ENCODE measurements at places on chromosomes 1 and 21.

DNA sequence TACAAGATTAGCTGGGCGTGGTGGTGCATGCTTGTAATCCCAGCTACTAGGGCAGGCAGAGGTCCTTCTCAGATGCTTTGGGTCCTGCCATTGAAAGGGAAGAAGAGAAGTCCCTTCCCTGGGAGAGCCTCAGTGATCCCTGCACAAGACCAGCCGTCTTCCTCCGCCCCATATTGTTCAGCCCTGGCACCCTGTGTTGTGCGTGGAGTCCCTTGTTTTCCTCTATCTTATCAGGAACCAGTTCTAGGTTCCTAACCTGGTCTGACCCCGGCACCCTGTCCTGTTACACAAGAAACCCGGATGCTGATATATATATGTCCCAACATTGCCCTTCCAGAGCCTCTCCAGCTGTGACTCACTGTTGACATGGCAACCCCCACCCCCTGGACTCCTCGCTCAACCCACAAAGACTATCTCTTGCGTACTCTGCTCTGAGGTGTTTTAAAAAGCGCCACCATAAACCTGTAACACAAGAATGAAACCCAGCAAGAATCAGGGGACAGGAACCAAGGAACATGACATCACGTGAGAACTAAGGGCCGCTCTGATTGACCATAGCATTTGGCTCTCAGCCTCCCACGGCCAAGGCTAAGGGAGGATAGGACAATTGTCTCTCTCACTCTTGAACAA lies 4.8 kb downstream of the MX2 start:
- DNase-seq: peak; percentile 69

DNA sequence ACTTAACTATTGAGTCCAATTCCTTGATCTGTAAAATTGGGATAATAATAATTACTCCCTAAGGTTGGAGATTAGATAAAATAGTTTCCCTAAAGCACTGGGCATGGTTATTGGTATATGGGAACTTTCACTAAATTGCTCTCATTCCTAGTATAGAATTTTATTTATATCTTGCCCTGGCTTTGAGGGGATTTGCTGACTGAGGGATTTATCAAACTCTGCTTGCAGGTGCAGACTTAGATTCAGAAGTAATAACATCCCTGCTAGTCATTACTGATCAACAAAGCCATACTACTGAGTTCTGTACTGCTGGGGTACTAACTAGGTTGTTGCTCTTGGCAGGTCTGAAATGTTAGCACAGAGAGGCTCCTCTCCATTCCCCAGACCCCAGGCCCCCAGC lies 41.9 kb downstream of the CASQ2 start:
- no peak for DNase-seq

- DNase-seq: no peak
These were observed 259.1 kb downstream of the NFIA start for GRCh38 chr1:61341426-61341825.

DNA sequence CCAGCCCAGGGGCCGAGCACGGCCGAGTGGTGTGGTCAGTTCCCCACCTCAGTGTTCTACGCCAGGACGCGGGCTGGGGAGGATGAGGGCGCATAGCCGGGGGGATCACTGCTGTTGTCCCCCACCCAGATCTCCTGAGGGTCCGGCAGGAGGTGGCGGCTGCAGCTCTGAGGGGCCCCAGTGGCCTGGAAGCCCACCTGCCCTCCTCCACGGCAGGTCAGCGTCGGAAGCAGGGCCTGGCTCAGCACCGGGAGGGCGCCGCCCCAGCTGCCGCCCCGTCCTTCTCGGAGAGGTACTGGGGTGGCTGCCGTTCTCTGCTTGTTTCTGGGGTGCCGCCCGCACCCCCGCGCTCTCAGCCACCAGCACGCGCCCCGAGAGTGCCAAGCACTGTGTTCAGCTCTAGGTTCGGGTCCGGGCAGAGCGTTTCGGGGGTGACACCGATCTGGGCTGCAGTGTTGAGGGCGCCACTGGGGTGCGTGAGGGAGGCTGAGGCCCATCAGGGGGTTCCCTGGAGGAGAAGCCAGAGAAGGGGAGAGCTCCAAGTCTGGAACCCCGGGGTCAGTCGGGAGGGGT lies 17.4 kb downstream of the SAMD11 start:
- no peak for DNase-seq

DNA sequence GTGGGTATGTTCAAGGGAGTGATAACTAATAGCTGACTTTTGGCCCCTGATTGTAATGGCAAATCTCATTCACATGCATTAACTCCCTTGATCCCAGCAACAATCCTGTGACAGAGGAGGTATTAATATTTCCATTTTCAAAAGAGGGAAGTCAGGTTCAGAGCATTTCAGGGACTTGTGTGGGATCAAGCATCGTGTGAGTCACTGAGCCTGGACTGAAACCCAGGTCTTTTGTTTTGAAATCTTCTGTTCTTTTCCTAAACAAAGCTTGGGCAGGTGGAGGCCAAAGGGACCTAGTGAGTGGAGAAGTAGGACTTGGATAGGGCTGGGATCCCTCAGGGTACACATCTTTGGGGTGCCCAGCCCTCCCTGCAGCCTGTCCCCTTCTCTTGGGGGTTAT lies 37.9 kb downstream of the ETNK2 start:
- no peak for DNase-seq

GRCh38 chr1:145786271-145786670 lies 37.6 kb downstream of the RNF115 start:
- no peak for DNase-seq

All from HTR-8/SVneo (cell line).